NCI-H1105 (cell line): ENCODE measurements at places on chromosomes 4 and X.

DNA sequence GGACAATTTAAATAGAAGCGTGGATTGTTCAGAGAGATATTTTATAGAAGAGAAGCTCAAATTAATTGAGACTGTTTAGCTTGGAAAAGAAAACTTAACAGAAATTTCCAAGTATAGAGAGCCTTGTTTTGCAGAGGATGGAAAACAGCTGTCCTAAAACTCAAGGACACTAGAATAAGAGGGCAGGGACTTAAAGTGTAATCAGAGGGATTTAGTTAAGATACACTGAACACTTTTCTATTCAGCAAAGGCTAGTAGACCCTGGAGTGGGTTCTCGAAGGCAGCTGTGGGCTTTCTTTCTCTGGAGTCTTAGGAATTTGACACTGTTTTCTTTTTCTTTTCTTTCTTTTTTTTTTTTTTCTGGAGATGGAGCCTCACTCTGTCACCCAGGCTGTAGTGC lies 92.7 kb upstream of the ARX start:
- no peak for DNase-seq

GRCh38 chr4:136186650-136187049 lies 1345.6 kb downstream of the PCDH18 start:
- no peak for DNase-seq

- DNase-seq = no peak
These were observed 13.3 kb downstream of the RNF4 start for GRCh38 chr4:2482192-2482591.

- DNase-seq = no peak
These were observed 117.9 kb downstream of the CPZ start for GRCh38 chr4:8710416-8710815.

GRCh38 chrX:27444093-27444908 lies 18.8 kb downstream of the PPP4R3C start:
- no peak for DNase-seq

DNA sequence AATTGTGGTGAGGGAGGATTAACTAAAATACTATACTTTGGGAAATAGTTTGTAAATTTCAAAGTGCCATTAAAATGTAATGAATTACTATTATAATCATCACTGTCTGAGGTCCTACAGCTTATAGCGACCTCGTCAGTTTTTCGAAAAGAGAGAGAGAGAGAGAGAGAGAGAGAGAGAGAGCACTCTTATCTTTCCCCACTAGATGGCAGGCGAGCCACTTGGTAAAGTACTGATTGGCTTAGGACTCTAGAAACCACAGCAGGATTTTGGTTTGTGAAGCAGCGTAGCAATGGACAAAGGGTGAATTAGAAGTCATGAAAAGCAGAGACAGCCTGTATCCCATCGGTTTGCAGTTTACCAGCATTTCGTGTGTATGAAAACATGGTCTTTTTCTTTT lies 52.5 kb downstream of the LINC00632 start:
- DNase-seq = peak; percentile 8

GRCh38 chrX:30561191-30561590 lies 16.4 kb downstream of the TASL start:
- no peak for DNase-seq

DNA sequence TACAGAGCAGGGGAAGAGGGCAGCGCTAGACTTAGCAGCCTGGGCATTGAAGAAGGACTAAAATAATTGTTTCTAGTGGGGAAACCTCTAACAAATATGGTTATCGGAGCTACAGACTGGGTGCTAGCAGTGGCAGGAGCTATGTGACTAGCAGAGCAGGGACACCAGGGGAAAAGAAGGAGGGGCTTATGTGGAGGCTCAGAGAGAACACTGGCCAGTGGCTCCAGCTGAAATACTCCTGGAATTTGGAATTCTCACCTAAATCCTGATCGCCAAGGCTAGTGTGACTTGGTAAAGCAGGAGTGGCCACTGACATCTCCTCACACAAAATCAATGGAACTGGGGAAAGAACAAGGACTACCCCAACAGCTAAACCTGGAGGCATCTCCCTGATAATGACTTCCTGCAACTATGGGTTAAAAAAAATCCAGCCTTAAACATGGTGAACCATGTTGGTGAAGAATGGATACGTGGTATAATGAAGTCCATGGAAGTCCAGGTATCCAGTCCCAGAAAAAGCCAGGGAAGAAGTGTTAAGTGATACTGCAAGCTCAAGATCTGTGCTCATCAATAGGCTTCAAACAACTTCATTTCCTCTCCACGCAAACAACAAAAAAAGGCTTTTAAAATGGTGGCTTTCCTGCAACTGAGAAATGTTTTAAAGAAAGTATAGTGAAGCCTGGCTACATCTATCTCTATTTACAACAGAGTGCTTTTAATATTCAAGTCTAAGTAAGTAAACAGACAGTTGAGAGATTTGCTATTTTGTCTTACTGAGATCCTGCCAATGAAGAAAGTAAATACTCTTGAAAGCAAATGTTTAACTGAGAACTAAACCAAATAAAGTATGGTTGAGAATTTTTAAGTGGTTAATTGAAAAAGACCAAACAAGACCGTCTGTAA lies 1.8 kb downstream of the TAPT1 start:
- no peak for DNase-seq

GRCh38 chrX:25968920-25969319 lies 169.2 kb upstream of the MAGEB18 start:
- DNase-seq = peak; percentile 36

GRCh38 chr4:87179751-87180150 lies 40.7 kb downstream of the KLHL8 start:
- DNase-seq = no peak

DNA sequence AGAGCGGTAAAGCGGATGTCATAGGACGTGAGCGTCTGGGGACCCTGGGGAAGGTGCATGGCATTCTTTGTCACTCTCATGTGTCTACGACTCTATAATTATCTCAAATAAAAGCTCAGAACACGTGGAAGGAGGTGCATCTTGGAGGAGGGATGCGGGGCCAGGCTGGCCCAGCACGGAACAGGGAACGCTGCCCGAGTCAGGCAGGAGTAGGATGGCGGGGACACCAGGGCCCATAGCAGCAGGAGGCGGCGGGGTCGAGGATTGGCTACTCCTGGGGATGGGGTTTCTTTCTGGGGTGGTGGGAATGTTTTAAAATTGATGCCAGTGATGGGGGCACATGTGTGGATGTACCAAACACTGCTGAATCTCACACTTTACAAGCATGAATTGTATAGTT lies 5.4 kb upstream of the HTRA3 start:
- no peak for DNase-seq

DNA sequence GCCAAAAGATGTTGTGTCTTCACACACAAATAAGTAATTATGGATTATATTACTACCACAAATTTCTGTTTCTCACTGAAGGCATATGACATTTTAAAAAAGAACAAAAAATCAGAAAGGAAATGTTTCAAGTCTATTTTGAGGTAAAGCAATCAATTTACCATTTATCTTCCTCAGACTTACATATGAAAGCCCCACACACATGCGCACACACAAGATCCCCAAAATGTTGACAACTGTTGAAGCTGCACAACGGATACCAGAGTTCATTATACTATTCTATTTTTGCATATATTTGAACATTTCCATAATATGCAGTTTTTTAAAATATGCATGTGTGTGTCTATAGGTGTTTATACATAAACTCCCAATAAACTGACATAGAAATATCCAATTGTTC lies 2.7 kb downstream of the LRBA start:
- DNase-seq = no peak

DNA sequence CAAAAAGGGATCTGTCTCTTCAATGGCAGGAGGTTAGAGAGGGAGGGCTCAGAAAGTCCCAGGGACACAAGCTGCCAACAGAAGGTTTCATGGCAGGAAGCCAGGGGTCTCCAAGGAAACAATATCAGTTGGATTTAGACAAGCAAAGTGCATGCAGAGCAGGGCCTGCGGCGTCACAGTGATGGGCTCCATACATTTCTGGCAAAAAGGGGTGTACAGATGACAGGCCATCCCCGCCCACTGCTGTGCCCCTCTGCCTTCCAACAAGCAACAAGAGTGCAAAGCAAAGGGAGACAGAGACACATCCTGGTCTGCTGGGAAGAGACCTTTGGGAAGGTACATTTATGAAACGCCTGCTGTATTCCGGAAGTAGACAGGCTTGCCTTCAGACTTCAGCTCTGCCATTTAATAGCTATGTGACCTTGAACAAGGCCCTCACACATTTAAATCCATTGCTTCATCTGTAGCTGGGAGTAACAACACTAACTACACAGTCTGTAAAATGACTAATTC lies 121.2 kb downstream of the AFAP1 start:
- peak; percentile 45 for DNase-seq

DNA sequence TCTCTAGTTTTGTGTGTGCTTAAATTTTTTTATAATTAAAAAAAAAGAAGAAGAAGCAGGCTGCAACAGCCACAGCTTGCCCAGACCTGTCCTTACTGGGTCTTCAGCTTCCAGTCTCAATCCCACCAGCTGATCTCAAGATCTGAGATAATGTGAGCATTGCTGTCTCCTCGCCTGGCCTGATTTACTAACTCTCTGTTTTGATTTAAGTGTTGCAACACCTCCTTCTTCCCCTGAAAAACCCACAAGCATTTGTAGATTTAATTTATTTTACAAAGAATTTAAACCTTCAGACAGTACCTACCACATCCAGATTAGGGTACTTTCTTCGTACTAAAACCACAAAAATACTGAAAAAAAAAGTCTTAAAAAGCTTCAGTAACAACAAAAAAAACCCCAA lies 38.0 kb downstream of the FAM241A start:
- DNase-seq = no peak

GRCh38 chr4:101242441-101242840 lies 104.9 kb downstream of the PPP3CA start:
- DNase-seq = no peak

GRCh38 chr4:126136922-126137781 lies 822.4 kb downstream of the FAT4 start:
- DNase-seq = no peak

GRCh38 chrX:150548251-150548650 lies 20.2 kb upstream of the MTM1 start:
- DNase-seq = no peak

DNA sequence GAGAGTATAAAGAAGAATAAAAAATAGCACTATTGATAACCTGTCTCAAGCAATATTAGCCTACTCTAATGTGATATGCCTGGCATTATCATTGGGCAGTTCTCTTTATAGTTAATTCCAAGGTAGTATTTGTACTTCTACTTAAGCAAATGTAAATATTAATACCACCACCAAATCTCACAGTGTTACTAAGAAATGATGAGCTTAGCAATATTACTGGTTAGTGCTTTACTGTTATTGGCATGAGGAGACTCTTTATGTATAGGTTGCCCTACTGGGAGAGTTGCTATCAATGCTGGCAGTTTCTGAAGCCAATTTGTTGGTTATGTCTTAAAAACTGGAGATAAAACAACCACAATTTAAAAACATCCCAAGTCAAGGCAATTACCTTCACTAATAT lies 155.7 kb downstream of the CDS1 start:
- no peak for DNase-seq

GRCh38 chr4:78667764-78668163 lies 108.4 kb upstream of the BMP2K start:
- no peak for DNase-seq

GRCh38 chr4:6268650-6269615 lies 717 bp upstream of the WFS1 start:
- DNase-seq = no peak

- DNase-seq = no peak
These were observed 35.3 kb upstream of the NDUFC1 start for GRCh38 chr4:139337612-139338011.

- DNase-seq = no peak
These were observed 439.5 kb downstream of the GRXCR1 start for GRCh38 chr4:43332052-43332425.

- DNase-seq = peak; percentile 90
These were observed at the start of gene PCSK1N for GRCh38 chrX:48835524-48836329. Gene PCSK1N, minus strand, starts transcription at chrX:48835610. Its CDS starts 78 bp downstream, at chrX:48835532.

DNA sequence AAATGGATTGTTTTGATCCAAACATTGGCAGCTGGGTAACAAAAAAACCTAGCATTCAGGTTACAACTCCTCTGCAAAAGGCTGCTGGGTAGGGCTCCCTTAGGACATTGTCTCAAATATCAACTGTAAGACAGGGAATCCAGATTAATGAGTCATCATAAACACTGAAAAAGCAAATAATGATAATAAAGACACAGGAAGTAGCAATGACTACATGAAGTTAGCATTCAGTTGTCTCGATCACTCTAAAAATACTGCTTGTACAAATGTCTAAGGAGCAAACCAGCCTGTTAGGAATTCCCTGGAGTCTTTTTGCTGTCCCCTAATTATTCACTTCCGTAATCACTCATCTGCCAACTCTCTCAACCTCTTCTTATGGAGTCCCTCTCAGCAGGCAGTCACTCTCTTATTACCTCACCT lies 259.2 kb downstream of the GPC3 start:
- no peak for DNase-seq

DNA sequence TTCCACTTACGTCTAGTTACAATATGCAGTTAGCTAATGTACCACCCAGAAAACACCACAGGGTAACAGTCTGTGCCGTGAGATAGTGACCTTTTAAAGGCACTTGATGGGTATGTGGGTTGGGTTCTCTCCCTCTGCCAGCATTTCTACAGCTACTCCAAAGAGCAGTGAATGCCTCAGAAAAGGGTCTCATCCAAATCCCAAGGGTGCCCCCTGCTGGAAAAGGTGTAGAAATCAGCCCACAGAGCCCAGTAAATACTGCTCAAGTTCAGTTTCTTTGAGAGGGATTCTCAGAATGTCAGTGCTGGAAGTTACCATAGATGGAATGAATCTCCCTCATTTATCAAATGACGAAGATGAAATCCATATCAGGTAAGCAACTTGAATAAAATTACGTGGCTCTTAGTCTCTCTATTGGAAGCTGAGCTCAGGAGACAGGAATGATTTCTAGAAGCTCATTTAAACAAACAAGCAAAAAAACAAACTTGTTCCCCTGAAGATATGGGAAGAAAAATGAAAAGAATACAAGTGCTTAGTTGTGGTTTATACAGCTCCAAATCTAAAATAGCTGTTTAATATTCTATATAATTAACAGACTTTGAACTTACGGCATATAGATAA lies 9.5 kb downstream of the RNF175 start:
- DNase-seq = peak; percentile 41

DNA sequence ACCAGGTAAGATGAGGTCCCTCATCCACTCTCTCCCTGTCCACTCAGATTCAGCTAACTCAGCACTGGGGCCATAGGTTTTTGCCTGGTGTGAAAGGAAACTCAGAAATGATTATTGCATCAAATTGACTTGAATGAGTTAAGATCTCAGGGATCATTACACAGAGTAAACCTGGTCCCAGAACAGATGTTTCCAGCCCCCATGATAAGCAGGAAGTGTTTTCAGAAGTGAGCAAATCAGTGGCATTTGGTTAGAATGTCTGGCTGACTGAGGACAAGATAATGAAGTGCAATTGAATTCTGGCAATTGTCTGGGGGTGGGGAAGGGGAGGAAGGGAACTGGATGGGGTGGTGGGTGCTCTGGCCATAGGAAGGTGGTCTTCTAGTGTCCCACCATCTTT lies 108.0 kb downstream of the CHIC2 start:
- DNase-seq = no peak

DNA sequence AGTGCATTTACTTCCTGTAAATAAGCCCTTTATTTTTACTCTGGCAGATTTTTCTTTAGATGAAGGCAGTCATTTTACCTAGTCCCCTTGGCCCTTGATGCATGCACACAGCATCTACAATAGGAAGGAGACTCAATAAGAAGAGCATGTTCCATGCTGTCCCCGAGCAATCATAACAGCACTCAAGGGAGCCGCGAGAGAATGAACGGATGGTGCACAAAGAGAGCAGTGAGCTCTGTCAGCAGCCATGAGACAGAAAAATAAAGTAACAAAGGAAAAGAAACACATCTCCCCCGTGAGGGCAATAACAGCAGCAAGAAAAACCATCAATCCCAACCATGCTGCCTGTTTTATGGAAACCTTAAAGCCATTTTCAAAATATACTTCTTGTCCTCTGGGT lies 11.9 kb downstream of the SMIM31 start:
- no peak for DNase-seq
